GM06990 (cell line): ENCODE measurements at places on chromosomes 16 and 17.

DNA sequence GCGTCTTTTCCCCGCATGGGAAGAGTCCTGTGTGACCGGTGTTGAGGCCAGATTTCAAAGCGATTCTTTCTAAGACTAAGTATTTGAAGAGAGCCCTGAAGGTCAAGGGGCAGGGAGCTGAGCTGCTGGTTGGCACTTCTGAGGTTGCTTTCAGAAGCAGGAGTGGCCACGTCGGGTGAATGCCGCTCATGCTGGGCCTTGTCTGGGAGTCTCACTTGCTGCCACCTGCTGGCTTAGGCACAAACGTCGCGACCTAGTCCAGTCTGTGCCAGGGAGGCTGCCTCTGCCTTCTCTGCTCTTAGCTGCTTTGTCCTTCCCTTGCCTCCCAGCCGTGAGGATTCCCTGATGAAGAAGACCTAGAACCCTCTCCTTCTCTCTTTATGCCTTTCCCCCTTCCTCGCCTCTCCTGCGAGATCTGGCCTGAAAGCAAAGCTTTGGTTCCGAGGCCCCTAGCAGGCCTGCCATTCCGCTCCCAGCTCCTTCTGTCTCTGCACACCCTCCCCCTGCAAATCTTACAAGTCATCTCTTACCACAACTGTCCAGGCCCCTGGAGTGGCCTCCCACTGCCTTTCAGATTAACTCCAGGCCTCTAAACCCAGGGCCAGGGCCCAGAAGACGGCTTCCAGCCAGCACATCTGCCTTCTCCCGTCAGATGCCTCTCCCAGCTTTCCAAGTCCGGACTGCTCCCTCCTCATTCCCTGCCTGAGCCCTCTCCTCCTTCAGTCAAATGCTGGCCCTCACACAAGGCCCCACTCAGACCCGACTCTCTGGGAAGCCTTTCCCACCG is 11.4 kb downstream of the CTNS start:
- no peak for DNase-seq

- DNase-seq: no peak
Observed at GRCh38 chr17:73357318-73357717, 45.5 kb upstream of the CDC42EP4 start.

GRCh38 chr16:70793851-70794502 is 7.0 kb downstream of the VAC14 start:
- DNase-seq: no peak

GRCh38 chr17:12877953-12878669 is 88.8 kb downstream of the ARHGAP44 start:
- peak; percentile 39 for DNase-seq

GRCh38 chr17:74935585-74936469 is at the start of gene OTOP3:
Gene OTOP3 (plus strand): TSS chr17:74935898. CDS start chr17:74935922, 24 bp downstream.
- no peak for DNase-seq

DNA sequence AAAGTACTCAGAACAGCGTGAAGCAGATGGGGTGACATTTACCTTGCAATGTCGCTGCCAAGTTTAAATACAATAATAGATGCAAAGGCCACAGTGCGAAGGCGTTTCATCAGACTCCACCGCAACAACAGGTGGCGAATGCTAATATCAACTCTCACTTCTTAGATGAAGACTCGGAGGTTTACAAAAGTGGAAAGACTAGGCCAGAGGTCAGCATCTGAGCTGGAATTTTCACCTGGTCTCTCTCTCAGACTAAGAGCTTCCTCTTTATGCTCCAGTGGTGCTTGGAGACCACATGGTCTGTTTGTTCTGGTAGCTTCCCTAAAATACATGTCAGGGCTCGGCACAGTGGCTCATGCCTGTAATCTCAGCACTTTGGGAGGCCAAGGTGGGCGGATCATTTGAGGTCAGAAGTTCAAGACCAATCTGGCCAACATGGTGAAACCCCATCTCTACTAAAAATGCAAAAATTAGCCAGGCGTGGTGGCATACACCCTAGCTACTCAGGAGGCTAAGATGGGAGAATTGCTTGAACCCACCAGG is 169.1 kb downstream of the XYLT1 start:
- DNase-seq: peak; percentile 90

GRCh38 chr16:28258567-28258966 is 33.8 kb upstream of the SBK1 start:
- no peak for DNase-seq

DNA sequence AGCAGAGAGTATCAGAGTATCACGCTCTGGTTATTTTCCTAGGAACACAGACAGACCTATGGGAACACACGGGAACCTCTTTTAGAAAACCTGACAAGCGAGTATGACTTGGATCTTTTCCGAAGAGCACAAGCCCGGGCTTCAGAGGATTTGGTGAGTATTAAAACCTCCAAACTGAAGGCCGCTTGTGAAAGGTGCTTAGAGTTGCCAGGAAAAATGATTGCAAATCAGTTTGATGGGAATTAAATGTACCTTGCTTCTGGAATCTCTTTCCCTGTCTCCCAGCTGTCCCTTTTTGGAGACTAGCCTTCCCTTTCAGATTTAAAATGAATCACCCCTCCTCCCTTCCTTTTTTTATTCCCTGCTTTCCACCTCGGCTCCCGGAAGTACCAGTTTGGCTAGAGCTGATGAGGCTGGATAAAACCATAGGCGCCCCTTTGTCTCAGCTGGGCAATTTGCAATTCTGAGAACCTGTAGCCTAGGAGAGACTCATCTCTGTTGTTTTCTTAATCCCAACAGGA is 27.3 kb downstream of the KAT7 start:
- no peak for DNase-seq

DNA sequence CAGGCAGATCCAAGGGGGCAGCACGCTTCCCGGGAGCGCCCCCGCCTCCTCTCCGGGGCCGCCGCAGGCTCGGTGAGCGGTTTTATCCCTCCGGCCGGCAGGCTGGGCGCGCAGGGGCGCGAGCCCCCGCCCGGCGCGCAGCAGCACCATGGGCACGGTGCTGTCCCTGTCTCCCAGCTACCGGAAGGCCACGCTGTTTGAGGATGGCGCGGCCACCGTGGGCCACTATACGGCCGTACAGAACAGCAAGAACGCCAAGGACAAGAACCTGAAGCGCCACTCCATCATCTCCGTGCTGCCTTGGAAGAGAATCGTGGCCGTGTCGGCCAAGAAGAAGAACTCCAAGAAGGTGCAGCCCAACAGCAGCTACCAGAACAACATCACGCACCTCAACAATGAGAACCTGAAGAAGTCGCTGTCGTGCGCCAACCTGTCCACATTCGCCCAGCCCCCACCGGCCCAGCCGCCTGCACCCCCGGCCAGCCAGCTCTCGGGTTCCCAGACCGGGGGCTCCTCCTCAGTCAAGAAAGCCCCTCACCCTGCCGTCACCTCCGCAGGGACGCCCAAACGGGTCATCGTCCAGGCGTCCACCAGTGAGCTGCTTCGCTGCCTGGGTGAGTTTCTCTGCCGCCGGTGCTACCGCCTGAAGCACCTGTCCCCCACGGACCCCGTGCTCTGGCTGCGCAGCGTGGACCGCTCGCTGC is 832 bp downstream of the CDK5R1 start:
- DNase-seq: peak; percentile 62

GRCh38 chr17:58248955-58249269 is 10.5 kb downstream of the LPO start:
- DNase-seq: no peak

GRCh38 chr17:10107316-10108165 is 90.9 kb downstream of the GAS7 start:
- no peak for DNase-seq

DNA sequence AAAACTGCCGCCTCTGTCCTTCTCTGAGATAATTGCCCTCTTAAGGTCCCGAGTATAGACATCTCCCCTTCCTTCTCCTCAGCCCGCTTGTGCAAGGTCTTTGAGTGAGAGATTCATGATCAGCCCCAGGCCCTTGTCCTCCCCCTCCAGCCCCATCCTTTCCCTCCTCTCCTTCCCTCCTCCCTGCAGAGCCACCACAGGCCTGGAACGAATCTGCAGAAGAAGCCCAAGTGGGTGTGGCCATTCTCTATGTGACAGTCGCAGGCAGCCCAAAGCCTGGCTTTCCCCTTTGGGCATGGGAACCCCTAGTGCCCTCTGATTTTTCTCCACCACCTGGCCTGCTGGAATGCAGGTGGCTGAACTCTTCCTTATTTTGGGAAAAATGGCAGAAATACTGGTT is 7.2 kb upstream of the NDRG4 start:
- no peak for DNase-seq

DNA sequence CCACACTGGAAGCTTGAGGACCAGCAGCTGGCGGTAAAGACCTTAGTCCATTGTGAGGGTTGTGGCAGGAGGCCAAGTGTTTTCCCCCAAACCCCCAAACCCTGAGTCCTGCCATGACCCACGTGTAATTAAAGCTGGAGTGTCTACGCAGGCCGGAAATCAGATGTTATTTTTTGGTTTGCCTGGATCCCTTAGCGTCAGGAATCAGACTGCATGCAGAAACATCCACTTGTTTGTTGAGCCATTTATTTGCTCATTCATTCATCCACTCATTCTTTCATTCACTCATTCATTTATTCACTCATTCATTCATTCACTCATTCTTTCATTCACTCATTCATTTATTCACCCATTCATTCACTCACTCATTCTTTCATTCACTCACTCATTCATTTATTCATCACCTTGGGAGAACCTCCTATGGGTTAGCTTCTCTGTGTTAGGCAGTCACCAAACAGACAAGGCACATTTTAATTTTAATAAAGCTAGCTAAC is 313.1 kb downstream of the MAF start:
- DNase-seq: no peak

- no peak for DNase-seq
Observed at GRCh38 chr16:31508706-31509195, 560 bp upstream of the RUSF1 start.

GRCh38 chr16:8867932-8868415 is 832 bp downstream of the CARHSP1 start:
- no peak for DNase-seq
